ENCODE measurements at places on chromosomes 1 and 21. TPM values are rescaled to one million over a fixed set of nuclear protein-coding genes. Genes with fewer than 3 reads are reported as not detected.

The NBPF10 gene
- total RNA-seq = 2.0 TPM

DNA sequence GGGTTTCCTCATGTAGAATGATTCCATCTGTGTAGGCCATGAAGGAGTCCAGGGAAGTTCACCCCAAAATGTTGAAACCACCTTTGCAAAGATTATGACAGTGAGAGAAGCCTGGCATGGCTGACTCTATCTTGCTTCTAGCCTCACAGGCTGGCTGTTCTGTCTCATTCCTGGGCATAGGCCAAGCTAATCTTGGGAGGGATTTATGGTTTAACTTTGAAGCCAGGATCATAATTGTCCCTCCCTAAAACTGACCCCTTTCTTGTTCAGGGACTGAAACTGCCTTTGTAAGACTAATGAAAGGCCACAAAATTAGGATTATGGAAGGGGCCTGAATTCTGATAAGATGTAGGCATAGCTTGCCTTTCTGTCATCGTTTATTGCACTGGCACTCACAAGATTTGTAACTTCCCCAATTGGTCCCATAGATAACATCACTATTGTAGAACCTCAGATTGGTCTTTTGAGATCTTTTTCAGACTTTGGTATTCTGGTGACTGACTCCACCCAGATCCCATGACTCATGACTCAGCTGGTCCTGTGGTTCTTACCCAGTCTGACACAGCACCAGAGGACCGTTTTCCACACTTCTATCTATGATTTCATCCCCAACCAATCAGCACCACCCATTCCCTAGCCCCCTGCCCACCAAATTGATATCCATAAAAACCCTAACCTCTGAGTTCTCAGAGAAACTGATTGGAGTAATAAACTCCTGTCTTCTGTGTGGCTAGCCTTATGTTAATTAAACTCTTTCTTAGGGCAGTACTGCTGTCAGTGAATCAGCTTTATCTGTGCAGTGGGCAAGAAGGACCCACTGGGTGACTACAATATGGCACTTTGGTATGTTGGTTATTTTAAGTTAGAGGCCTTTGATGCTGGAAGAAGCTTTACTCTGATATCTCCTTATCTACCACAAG lies 13.6 kb upstream of the LAMTOR5 start:
- peak; percentile 56 for DNase-seq

- DNase-seq = no peak
Observed at GRCh38 chr1:71921935-71922559, 360.3 kb downstream of the NEGR1 start.

GRCh38 chr1:216113181-216113580 lies 310.1 kb downstream of the USH2A start:
- DNase-seq = no peak

- no peak for DNase-seq
Observed at GRCh38 chr1:244160455-244161235, 109.6 kb downstream of the ZBTB18 start.
